Activated CD4-positive, CD25-positive, alpha-beta regulatory T cell treated with anti-CD3 and anti-CD28 coated beads, Interleukin-2, amount 50 U/mL, for 72 hours (primary cell): ENCODE measurements at places on chromosomes 6 and 20.

DNA sequence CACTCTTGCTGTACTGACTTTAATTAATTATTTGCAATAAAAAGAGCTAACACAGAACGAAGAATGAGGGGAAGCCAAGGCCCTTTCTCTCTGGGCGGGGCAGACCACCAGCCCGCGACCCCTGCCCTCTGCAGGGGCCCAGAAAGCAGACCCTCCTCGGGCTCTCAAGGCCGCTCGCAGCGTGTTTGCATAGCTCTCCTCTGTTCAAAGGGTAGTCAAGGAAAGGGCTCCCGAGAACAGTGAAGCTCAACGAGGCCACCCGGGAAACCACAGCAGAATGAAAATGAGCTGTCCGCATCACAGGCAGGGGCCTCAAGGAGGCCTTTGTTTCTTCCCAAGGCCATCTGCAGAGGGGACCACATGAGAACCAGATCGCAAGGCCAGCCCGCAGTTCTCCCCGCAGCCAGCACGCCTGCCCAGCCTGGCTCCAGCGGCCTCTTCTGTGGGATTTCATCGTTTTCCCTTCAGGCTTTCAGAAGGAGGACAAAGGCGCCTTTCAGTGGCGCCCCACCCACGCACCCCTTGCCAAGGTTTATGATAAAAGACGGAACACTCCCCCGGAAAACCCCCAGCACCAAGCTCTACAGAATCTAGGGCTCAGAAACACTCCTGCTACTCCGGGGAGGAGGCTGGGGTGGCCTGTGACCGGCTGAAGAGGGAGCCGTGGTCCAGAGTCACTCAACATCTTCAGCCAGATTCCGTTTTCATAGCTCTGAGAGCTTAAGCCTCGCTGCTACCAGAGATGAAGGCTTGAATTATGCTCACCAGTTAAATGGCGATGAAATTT, 25.3 kb downstream of the ACSS1 start:
- no peak for DNase-seq

- no peak for DNase-seq
Measured at GRCh38 chr6:140609321-140609720, 1234.9 kb upstream of the CITED2 start.

DNA sequence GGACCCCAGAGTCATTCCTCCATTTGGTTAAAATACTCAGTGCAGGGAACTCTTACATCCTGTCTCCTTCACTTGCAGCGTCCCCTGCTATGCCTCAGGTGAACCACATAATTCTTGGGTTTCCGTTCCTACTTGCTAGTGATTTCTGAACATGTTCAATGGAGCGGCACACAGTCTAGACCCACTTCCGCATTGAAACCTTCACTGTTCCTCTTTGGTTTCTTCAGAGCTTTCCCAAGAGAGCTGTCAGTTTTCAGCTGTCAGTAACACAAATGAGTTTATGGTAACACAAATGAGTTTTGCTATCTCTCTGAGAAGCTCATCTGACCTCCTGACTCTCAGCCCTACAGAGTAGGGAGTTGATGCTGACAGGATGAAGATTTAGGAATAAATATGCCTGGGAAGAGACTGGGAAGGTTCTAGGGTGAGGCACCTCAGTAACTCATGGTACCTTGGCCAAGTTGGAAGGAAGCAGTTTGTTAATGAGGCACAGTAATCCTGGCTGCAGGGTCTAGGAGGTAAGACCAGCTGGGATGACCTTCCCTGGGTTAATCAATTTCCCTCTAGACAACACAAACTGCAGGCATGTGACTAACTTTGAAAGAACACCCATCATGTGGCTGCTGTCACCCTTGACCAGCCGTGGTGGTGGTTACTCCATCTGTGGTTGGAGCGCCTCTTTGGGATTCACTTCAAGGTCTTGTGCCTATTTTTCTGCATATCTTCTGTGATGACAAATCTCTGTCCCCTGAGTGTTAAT, 5.4 kb downstream of the SYS1 start:
- no peak for DNase-seq

- DNase-seq: no peak
Measured at GRCh38 chr20:44523746-44524145, 1.9 kb upstream of the SERINC3 start.

DNA sequence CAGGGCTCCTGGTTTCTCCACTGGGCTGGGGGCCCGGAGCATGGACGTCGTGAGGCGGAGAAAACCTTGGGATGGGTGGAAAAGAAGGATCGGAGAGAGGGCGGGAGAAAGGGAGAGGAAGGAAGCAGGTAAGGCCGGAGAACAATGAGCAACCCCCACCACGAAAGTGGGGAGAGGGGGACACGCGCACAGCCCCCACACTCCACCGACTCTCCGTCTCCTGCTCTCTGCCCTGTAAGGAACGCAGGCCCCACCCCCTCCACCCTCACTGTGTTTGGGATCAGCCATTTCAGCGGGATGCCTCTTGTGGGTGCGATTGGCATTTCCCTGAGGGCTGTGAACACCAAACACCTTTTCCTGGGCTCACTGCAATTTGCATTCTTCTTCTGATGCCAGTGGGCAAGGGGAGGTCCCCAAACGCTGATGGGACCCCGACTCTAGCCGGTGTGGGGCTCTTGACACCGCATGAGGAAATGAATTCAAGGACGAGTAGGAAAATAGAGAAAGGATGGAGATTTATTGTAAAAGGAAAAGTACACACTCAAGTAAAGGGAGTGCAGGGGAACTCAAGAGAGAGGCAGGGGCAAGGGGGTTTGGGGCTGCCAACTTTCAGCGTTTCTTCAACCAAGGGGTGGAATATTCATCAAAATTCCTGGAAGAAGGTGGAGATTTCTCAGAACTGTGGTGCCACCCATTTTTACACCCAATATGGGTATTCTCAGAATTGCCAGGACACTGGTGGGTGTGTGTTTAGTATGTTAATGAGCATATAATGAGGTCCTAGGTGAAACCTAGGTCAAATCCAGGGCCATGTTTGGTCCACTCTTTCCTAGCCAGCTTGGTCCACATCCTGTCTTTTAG, 13.1 kb upstream of the RAET1L start:
- DNase-seq: no peak

GRCh38 chr6:167572106-167572505, 247.2 kb downstream of the TTLL2 start:
- DNase-seq: no peak

- no peak for DNase-seq
Measured at GRCh38 chr6:56555438-56555872, 87.2 kb downstream of the DST start.

DNA sequence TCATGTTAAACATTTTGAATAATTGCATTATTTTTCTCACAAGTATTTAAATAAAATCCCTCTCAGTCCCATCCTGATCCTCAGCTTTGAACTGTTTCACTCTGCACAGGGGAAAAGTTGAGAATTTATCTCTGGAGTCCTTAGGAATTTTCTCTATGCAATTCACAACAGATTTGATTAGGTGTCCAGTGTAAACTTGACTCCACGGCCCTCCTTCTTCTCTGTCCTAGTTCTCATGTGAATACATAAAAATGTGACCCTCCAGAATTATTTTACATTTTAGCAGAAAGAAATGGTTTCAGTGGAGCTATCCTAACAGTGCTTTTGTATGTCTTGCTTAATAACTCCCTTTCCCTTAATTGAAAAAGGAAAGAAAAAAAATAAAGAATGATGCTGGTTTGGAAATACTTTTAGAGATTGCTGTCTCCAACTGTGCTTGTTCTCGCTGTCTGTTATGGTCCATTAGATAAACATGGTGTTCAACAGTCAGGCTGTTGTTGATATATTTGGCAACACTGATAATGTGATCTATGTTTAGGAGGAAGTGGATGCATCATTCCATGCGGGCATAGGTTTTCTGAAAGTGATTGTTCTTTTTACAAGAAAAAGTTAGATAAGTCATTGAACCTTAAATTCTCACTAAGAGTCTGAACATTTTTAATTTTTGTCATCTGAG, 599.4 kb upstream of the CITED2 start:
- no peak for DNase-seq

DNA sequence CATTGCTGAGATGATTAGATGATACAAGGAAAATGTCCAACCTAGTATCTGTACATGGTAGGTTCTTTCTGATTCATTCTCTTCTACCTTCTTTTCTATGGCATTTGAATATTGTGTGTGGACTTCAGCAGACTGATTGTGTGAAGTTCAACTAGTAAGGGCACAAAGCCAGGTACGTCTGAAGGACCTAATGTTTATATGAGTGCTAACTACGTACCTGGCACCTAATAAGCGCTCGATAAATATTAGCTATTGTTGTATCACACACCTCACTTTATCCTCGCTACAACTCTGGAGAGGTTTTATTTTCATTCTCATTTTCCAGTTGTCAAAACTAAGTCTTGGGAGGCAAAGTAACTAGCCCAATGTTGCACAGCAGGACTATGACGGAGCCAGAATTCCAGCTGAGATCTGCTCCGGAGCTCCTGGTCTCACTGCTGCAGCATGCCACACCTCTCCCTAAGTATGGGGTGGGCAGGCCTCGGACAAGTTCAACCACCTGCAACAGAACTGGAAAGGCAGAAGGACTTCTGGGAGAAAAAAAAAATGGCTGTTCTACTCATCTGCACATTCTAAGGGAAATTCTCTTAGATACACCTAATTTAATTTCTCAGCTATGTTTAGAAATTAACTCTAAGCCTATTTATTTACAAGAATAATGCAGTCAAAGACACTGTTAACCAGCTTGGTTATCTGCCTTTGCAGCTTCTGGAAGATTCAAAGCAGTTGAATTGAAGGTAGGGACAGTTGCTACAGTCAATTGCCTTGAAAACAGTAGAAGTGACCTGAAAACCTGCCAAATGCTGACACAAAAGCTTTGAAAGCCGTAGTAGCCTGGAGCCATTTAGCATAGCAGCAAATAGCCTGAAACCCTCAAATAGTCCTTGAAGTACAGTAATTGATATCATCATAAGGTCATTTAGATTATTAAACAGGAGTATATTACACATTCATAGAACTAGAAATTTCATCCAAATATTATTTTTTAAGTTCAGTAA, 165.0 kb downstream of the PDE7B start:
- no peak for DNase-seq

DNA sequence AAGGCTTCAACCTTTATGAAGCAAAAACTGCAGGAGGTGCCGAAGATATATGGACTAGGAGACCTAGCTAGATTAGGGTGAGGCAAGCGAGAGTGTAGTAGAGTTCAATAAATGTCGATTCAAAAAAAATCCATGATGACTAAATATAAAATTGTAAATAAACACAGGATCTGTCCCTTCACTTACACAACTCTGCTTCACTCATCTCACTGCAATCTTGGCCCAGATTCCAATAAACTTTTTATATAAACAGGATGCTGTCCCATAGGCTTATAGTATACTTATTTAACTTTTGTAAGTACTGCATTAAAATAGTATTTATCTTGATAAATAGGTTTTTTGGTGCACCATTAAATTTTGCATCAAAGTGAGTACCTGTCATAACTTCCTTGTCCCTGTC, 648.4 kb upstream of the NRSN1 start:
- no peak for DNase-seq

DNA sequence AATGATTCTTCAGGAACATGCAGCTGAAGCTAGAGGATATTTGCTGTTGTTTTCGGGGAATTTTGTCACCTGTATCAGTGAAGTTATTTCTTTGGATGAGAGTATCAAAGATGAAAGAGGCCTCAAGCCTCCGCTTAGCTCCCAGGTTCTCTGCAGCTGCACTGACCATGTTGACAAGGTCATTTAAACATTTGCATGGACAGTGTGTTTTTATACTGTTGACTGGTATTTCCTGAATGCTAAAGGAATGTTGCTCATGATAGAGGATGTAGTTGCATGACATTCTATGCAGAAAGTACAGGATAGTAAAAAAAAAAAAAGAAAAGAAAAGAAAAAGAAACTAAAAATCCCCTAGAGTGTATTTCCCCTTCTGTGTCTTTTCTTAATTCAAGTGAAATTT, 165.6 kb upstream of the LAMP5 start:
- DNase-seq: no peak

DNA sequence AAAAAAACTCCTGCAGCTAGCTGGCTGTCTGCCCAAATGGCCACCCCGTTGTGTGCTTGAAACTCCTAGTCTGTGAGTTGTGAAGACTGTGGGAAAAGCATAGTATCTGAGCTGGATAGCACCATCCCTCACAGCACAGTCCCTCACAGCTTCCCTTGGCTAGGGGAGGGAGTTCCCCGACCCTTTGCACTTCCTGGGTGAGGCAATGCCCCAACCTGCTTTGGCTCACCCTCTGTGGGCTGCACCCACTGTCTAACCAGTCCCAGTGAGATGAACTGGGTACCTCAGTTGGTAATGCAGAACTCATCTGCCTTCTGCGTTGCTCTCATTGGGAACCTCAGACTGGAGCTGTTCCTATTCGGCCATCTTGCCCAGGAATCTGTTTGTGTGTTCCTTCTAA, 260.6 kb upstream of the STXBP5 start:
- DNase-seq: no peak

DNA sequence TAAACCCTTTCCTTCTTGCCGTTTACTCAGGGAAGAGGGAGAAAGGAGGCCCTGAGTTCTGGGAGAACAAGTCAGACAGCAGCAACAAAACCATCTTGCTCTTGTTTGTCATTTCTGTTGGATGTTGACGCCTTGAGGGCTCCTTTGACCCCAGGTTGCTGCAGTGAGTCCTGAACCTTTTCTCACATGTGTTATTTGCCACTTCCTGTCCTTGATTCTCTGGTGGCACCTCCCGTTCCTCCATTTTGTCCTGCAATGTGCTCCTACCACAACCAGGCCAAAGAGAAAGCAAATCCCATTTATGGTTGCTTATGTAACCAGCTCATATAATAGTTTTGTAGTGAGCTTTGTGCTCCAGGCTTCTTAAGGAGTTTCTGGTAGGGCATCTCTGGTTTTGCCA, 66.6 kb upstream of the ADGRF4 start:
- DNase-seq: no peak
